ENCODE measurements at places on chromosomes 4 and X.

- DNase-seq, result no peak
Observed at GRCh38 chr4:124854968-124855367, 142.4 kb upstream of the ANKRD50 start.

GRCh38 chr4:42498040-42498439 lies 100.8 kb downstream of the SHISA3 start:
- no peak for DNase-seq

DNA sequence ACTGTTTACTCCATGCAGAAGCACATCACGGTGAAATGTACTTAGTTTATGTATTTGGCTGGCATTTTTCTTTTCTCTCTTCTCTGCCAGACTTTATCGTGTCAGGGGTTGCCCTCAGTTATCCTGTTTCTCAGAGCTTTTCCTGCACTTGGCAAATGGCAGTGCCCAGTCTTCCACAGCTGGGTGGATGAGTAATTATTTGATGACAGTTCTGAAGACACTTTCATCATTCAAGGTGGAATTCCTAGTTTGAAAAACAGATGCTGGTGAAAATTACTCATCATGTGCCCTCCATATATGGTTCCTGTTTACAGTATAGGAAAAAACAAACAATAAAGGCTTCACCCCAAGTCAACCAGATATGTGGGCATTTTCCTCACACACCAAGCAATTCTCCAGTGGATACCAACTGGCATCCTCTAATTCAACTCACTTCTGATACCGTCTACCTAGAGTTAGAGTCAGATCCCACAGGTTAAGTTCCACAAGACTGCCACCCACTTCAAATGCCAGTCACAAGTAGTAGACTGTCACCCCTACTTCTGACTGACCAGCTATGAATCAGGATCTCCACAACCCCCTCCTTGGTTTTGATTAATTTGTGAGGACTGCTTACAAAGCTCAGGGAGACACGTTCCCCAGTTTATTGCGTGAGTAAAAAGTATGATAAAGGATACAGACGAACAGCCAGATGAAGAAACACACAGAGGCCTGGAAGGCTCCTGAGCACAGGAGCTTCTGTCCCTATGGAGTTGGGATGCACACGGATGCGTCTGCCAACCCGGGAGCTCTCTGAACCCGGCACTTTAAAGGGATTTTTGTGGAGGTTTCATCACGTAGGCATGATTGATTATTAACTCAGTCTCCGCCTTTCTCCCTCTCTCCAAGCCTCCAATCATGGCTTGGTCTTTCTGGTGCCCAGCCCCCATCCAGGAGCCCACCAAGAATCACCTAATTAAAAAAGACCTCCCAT lies 72.9 kb downstream of the CLDN34 start:
- no peak for DNase-seq

DNA sequence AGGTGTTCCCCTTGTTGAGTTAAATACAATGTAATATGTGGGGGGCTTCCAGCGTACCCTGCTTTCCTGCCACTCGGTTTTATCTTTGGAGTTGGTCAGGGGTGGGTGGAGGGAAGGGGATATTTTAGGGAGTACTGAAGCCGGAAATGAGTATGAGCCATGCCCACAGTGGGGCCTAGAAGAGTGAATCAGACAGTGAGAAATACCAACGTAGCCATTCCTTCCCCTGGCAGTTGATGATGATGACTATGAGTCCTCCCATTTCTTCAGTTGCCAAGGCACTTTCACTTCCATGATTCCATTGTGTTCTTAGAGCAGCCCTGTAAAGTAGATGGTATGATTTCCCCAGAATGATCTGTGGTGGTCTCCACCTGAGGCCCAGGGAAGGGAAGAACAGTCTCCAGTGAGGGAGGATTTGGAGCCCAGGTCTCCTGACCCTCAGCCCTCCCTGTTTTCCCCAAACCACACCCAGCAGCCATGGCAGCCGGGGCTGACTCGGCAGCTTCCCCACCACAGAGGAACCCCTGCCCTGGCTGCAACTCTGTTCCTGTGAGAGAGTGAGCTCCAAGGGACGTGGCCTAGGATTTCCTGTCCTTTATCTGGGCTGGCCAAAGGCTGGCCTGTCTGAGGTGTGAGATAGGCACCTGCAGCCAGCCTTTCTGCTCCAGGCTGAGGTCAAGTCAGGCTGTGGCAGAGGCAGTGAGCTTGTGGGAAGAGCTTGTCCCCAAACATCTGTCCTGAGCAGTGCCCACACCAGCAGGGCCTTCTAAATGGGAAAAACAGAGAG lies 52.7 kb downstream of the STARD8 start:
- DNase-seq, result no peak

- no peak for DNase-seq
Observed at GRCh38 chr4:180197471-180197870, 2045.7 kb upstream of the TENM3 start.

DNA sequence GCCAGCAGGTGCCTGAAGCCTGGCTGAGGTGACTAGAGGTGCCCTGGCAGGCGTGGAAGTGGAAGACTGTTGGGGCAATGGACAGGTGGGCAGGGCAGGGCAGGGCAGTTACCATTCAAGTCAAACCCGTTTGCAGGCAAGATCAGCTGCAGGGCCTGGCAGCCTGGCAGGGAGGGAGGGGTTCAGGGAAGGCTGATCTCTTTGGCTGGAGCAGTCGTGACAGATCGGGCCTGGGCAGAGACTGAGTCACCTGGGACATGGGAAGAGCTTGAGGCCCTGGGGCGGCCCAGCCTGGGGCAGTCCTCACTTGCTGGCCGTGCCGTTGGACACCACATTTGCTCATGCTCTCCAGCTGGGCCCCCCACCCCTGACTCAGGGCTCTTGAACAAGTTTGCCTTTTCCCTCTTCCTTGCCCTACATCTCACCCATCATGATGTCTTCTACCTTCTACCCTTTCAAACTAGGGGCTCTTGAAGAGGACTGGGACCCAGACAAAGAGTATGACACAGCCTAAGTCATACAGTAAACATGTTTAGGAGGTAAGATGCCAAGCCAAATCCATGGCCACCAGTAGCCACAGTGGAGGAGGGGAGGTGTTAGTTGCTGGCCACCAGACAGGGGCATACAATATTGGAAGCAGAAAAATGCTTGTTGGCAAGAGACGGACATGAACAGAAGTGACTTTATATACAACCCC lies 2.0 kb upstream of the ZNF185 start:
- no peak for DNase-seq

DNA sequence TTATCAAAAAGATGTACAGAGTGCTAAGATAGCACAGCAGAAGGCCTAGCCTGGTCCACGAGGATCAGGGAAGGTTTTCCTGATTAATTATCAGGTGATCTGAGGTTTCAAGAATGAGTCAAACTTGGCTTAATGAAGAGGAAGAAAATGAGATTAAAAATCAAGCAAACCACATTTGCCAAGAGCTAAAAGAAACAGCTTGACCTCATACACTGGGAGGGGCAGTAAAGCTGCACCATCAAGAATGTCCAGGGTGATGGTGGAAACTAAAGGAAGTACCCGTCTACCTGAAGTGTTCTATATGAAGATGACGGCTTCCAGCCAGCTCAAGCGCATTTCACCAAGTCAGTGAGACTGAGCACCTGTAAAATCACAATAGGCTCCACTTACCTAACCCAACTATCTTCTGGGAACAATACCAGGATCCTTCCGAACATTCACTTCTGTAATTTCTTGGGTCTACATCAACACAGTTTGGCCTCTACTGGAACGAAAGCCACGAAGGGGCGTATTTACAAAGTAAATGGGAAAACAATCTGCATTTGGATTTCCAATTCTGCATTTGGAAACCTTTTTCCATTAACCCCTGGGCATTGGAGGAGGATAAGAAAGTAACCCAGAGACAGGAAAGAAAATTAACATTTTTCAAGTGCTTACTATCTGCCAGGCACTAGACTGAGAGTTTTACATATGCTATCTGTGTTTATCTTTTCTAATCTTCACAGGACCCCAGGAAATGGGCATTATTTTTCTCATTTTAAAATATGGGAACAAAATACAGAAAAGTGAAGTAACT lies 114.0 kb upstream of the DCLK2 start:
- DNase-seq, result peak; percentile 6

- no peak for DNase-seq
Observed at GRCh38 chrX:146755214-146755613, 54.4 kb upstream of the CXorf51B start.

GRCh38 chrX:9857575-9858474 lies 71.6 kb downstream of the SHROOM2 start:
- no peak for DNase-seq

- no peak for DNase-seq
Observed at GRCh38 chrX:149198980-149199732, 305.9 kb downstream of the IDS start.

- no peak for DNase-seq
Observed at GRCh38 chrX:17922303-17922702, 61.2 kb upstream of the RAI2 start.

- DNase-seq, result no peak
Observed at GRCh38 chrX:153449368-153450113, 3.7 kb upstream of the TREX2 start.

DNA sequence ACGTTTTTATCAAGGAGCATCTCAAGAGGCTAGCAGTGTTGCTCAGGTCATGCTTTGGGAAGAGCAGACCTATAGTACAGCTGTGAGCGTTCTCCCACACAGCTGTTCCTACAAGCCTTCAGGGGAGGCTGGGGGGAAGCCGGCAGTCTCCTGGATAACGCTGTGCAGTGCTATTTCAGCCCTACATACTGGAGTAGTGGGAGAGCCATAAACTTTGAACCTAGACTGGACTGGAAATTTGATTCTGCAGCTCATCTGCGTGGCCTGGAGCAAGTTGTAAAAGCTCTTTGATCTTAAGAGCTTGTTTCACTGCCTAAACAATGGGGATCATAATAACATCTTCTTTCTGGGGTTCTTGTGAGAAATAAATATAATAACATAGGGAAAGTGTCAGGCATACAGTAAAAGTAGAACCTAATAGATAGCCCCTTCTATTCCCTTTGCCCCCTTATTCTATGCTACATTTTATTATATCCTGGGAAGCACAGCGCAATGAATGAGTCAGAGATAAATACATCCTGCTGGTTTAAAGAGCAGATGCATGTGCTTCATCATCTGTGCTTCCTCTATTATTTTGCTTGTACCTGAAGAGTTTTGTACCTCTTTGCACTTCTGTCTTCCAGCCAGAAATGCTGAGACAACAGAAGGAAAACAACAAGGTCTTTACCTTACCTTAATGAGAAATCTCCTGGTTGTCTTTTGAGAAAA lies 14.7 kb upstream of the AMBN start:
- no peak for DNase-seq

DNA sequence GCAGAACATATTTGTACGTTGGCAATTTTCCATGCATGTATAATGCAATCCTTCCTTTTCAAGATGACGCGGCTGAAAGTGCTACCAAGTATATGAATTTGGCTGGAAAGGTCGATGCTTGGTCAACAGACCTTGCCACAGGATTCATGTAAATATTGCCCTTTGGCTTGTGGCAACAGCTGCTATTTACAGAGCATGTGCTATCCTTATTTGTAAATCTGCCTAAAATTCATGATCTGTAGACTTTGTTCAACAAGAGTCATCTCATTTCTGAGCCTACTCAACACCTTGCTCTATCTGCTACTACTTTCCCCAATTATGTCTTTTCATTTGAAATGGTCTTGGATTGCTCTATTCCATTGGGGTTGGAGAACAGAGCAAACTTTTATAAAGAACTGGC lies 1.9 kb upstream of the SMARCA1 start:
- DNase-seq, result no peak

- DNase-seq, result no peak
Observed at GRCh38 chr4:109211671-109212070, 90.8 kb downstream of the COL25A1 start.

DNA sequence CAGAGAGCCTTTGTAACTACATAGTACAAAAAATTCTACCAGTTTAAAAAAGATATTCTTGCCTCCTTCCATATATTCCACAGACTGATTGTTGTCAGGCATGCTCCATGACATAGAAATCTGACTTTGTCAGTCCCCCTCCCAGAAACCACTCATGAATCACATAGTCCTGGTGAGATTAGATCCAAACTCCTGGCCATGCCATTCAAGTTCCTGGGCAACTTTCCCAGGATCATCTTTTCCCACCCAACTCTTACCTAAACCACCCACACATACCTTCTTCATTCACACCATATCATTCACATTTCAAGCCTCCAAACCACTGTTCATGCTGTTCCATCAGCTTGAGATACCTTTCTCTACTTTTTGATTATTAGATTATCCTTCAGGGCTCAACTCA lies 46.4 kb downstream of the SLC16A2 start:
- no peak for DNase-seq

DNA sequence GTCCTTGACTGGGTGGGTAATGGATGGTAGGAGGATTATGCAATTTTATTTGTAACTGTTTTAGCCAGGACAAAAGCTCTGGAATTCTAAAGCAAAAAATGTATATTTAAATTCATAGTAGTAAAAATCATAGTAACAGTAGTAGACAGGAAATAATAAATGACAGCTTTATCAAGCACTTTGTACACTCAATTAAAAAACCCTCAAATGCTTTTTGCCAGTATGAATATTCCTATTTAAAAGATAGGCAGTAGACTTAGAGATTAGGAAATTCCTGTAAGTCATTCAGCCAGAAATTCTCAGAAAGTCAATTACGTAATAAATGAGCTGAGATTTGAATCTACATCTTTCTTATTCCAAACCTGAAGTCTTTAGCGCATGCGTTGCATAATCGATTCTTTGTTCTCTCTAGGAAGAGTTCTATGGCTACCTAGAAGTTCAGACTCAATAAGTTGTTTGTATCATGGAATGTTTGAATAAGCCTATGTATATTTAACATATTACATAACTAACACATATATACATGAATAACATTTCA lies 2.5 kb downstream of the AADAT start:
- no peak for DNase-seq

DNA sequence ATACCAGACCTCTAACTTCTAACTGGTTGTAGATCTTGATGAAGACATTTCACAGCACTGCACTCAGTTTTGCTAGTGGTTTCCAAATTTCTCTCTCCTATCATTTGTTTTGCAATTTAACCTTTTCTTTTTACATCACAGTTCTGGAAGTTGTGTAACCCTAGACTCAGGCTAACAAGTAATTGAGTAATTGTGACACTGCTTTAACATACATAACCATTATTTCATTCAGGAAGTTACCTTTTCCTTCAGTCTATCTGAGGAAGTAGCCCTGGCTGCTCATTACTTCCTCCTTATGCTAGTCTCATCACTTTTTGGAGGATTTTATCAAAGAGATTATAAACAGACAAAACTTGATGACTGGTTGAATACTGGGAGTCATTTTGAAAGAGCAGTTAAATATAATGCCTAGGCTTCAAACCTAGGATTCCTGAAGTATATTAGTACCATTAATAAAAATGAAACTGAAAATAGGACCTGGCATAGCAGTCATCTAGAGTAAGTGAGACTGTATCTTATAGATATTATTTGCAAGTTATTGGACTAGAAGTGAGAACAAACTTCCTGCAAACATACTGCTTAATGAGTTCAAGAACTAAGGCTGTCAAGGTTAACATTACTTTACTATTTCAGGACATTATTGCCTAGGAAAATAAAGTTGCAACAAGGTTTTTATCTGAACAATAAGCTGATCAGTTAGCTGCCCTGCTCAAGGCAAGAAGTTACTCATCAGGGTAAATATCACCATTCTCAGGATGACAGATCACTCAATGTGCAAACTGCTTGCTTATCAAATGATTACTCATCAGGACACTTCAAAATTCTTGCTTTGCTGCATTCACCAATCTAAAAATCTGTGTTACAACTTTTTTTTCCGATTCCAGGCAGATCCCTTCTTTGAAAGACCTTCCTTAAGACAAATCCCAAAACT lies 25.6 kb upstream of the TEX13C start:
- DNase-seq, result no peak

GRCh38 chrX:154370300-154371016 lies 4.0 kb downstream of the FLNA start:
- DNase-seq, result peak; percentile 44

- DNase-seq, result no peak
Observed at GRCh38 chr4:8351931-8352367, 82.4 kb downstream of the HTRA3 start.

All from NCI-H82 (cell line).